ENCODE measurements at places on chromosomes 7 and 10.
A peak's percentile ranks its signal among the peaks of the same experiment; 100 is the strongest.

GRCh38 chr7:121019018-121019417, 30.5 kb downstream of the CPED1 start:
- no peak for DNase-seq

- DNase-seq = no peak
These were observed 75.8 kb upstream of the IMMP2L start for GRCh38 chr7:111638078-111638477.

- no peak for DNase-seq
These were observed 52.8 kb upstream of the GPR26 start for GRCh38 chr10:123613346-123613850.

- no peak for DNase-seq
These were observed 176.3 kb downstream of the CREB5 start for GRCh38 chr7:28588602-28589001.

- no peak for DNase-seq
These were observed 18.4 kb upstream of the STEAP2 start for GRCh38 chr7:90192876-90193750.

GRCh38 chr10:6154566-6154965, 48.2 kb upstream of the PFKFB3 start:
- no peak for DNase-seq

- DNase-seq = no peak
These were observed 288.2 kb downstream of the TWIST1 start for GRCh38 chr7:18828994-18829857.

- DNase-seq = no peak
These were observed 985.6 kb upstream of the LRRN3 start for GRCh38 chr7:110105307-110105706.

DNA sequence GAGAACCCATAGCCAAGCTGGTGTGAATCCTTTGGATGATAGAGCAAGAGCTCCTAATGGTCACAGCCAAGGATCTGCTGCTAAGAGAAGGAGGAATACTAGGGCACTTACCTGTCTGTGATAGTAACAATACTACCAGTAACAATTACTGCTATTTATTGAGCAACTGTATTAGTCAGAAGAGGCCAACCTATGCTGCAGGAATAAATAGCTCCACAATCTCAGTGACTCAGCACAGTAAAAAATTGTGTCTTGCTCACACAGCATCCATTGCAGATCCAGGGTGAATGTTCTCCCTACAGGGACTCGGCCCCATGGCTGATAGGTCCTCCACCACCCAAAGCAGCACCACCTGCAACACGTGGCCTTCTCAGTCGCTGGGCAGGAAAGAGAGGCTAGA, 257.6 kb upstream of the ZMIZ1 start:
- no peak for DNase-seq

- no peak for DNase-seq
These were observed 199.7 kb downstream of the EXOC4 start for GRCh38 chr7:133452577-133452976.

GRCh38 chr7:76278540-76278939, 23.9 kb upstream of the HSPB1 start:
- no peak for DNase-seq

GRCh38 chr10:124338276-124338925, 80.3 kb downstream of the OAT start:
- DNase-seq = no peak

DNA sequence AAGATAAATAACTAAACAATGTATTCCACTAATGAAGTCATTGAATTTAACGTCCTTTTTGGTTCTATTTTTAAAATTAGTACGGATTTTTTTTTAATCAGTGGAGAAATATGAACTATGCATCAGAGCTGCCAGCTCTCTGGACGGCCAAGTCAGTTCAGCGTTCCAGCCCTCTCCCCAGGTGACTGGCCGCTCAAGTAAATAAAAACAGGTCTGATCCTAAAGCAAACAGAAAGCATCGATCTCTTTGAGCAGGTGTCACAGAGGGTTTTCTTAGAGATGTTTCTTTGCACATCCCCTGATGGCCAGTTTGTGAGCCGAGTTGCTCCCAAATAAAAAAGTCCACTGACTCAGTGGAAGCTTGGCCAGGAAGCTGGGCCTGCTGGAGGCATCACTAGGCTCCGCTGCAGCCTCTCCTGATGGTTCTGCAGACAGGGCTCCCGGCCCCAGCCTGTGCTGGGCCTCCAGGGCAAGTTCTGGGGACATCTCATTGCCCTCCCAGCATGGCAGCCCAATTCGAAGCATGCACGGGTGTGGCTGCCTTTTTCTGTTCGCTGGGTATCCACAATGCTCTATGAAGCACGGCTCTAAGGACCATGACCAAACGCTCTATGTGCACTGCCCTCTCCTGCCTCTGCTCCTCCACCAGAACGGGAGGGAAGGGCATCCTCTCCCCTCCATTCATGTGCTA, 74.7 kb upstream of the PPP2R2D start:
- DNase-seq = peak; percentile 24

GRCh38 chr7:106604303-106604924, 56.5 kb downstream of the CCDC71L start:
- no peak for DNase-seq

- DNase-seq = no peak
These were observed 114.5 kb upstream of the CAV2 start for GRCh38 chr7:116384936-116385635.

- no peak for DNase-seq
These were observed 59.8 kb upstream of the ANTXRL start for GRCh38 chr10:46226900-46227558.

- DNase-seq = no peak
These were observed 19.5 kb downstream of the HDAC9 start for GRCh38 chr7:18515067-18515466.

- DNase-seq = no peak
These were observed 2.5 kb upstream of the RHBDD2 start for GRCh38 chr7:75876126-75876881.

- no peak for DNase-seq
These were observed 83.8 kb downstream of the FAM204A start for GRCh38 chr10:118258285-118258684.

- DNase-seq = no peak
These were observed 410.8 kb upstream of the PRKCQ start for GRCh38 chr10:6990891-6991290.

- DNase-seq = no peak
These were observed 74.3 kb upstream of the PCGF5 start for GRCh38 chr10:91146146-91146545.

DNA sequence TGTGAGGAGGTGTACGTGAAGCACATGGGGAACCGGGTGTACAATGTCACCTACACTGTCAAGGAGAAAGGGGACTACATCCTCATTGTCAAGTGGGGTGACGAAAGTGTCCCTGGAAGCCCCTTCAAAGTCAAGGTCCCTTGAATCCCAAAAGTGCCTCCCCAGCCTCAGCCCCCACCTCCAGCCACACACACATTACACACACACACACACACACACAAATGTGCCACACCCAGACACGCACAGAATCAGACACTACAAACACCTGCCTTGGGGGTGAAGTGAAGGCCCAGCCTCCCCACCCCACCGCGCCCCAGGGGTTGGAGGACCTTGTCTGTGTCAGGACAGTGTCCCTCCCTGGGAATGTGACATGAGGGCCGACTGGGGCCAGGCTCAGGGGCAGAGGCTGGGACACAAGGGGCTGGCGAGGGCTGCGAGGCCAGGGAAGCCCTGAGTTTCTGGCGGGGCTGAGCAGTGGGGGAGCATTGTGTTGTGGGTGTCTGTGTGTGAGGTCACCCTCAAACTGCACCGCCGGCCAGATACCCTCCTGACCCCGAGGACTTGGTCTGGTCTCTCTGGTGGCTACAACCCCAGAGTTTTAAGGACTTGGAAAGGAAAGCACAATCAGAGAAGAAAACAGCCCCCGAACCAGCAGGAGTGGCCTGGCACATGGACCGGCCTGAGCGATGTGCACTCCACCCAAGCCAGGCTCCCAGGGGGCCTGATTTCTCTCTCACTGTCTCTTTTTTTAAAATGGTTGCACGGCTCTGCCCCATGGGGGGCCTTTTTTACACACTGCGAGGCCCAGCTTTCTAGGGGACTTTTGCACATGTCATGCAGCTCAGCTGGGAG, 4.0 kb upstream of the ATP6V1F start:
- DNase-seq = no peak

DNA sequence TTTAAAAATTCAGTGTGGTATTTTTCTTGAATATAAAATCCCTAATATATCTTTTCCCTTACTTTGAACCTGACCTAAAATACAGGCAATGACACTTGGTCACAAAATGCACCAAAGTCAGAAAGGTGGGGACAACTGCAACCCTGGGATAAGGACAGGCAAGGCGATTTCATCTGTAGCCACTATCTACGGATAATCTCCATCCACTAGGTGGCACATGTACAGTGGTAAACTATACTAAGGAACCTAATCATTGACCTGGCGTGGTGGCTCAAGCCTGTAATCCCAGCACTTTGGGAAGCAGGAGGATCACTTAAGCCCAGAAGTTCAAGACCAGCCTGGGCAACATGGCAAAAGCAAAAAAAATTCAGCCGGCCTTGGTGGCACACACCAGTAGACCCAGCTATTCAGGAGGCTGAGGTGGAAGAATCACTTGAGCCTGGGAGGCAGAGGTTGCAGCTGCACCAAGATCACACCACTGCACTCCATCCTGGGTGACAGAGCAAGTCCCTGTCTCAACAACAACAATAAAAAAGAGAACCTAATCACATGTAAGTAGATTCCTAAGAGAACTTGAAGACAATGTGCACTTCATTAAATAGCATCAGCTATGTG, 98.9 kb downstream of the KMT2C start:
- DNase-seq = no peak

- no peak for DNase-seq
These were observed 15.8 kb upstream of the SLF2 start for GRCh38 chr10:100896876-100897461.

All from pancreas (tissue), 10 donors.